ENCODE measurements at places on chromosomes 2 and 18.

DNA sequence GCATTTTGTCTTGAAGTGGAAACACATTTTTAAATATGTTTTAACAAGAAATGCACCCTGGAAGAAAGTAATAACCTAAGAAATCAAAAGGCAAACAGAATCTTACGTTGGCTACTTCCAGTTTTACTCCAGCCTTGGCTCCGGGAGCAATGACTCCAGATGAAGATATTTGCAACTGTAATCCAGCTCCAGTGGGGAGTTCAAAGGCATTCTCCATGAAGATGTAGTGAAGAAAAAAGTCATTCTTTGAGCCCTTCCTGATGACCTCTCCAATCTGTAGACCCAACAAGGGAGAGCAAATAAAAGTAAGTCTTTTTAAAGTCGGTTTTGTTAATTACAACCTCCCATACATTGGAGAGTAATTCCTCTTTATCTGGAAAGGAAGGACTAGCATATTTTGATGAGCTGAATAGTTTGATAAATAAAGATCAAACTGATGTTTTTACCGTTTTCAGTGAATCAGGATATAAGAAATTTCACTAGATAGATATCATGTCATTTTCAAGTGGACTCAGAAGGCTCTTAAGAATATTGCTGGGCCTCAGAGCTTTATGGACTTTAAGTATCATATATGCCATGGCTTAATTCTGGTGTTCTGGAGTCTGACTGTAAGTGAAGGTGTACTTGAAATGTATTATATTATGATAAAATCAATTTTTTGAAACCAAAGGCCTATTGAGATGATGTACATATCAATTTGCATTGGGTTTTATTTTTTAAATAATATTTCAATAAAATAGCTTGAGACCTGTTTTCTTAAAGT, 20.3 kb downstream of the APOB start:
- DNase-seq = no peak

DNA sequence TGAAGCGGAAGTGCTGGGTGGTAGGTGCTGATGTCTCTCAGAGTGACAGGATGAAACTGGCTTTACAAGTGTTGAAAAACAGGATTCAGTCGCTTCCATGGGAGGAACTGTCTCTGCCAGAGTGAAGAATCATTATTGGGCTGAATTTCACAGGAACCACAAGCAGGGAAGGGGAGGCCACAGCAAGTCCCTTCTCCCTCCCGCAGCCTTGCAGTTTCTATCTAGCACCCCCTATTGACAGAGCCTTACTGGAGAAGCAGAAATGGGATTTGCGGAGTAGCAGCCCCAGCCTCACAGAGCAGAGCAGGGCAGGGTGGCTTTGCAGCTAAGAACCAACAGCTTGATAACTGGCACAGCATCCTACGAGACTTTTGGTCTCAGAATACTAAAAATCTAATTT, 33.3 kb upstream of the RMP24 start:
- DNase-seq = no peak

- no peak for DNase-seq
These were observed 116.3 kb downstream of the SEPTIN10 start for GRCh38 chr2:109497463-109497862.

GRCh38 chr2:215418064-215418963, 17.6 kb downstream of the FN1 start:
- DNase-seq = no peak

DNA sequence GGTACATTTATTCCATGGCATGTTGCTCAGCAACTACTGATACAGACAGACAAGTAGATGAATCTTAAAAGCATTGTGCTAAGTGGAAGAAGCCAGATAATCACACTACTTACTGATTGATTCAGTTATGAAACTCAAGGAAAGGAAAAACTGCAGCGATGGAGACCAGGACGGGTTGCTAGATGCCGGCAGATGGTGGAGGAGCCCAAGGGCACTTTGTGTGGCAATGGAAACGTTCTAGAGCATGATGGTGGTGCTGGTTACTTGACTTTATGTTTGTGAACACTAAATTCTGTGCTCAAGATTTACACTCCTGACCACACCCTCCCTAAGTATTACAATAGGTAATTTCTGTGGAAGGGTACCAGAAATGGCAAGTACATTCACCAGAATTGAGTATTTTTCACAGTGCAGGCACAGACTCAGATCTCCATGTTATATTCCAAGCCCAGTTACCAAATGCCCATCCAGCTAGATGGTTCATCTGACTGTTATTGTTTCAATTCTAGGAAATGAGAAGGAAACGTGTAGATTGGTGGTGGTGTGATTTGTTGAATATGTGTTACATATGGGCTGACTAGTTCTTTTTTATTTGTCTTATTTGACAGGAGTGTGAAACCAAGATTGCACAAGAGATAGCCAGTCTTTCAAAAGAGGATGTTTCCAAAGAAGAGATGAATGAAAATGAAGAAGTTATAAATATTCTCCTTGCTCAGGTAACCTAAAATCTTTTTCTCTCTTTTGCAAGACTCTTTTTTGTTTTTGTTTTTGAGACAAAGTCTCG, 55.1 kb downstream of the RALBP1 start:
- DNase-seq = no peak

GRCh38 chr2:30046979-30047378, 99.8 kb upstream of the YPEL5 start:
- no peak for DNase-seq

- no peak for DNase-seq
These were observed 43.4 kb upstream of the IGFBP2 start for GRCh38 chr2:216589791-216590190.

DNA sequence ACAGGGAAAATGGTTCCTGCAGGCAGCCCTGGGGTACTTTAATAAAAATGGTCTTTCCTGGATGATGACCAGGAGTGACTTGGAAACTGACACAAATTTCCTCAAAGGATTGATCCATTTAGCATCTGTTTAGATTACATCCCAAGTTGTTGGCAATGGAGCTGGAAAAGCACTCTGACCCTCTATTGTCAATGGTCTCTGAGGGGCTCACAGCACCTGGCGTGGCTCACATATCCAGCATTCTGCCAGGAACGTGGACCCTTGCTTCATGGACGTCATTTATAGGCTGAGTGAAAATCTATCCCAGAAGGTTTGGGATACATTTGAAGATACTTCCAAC, 43.8 kb downstream of the SERTAD2 start:
- DNase-seq = no peak

DNA sequence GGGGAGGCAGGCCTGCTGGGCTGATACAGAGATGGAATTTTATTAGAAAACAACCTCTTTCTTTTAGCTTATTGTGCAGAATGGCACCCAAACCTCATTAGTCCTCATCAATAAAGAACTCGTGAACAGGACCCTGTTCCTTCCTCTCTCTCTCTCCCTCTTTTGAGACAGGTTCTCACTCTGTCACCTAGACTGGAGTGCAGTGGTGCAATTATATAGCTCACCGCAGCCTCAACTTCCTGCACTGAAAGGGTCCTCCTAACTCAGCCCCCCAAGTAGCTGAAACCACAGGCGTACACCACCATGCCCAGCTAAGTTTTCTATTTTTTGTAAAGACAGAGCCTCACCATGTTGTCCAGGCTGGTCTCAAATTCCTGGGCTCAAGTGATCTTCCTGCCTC, 21.7 kb upstream of the AP1S3 start:
- DNase-seq = no peak
